Activated B cell treated with CpG ODN at 0.5 μM for 24 hours (primary cell): ENCODE measurements at places on chromosomes 7 and 10. TPM values are rescaled to one million over a fixed set of nuclear protein-coding genes. Genes with fewer than 3 reads are reported as not detected.

DNA sequence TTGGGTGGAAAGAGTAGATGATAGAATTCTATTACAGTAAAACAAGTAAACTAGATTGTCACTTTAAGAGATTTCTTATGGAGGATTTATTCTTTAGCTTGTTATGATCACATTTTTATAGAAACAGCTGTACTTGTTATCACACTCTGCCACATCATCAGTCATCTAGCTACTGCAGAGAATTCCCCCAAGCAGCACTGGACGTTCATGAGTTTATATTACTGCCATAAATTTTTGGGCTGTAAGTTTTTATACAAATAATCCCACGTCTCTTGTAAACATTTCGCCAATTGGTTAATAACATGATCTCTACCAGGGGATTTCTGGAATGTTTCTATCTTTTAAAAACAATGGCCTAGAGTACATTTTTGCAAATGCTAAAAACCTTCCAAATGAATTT is 238.8 kb downstream of the POLR1F start:
- no peak overlapping the region for H3K27ac ChIP-seq
- no peak overlapping the region for H3K4me3 ChIP-seq
- H3K36me3 ChIP-seq = no peaks in the 10 kb centered on the region
- H3K27me3 ChIP-seq = no peaks in the 10 kb centered on the region
- no peaks in the 10 kb centered on the region for H3K4me1 ChIP-seq

GRCh38 chr7:24912424-24912823 is 67.6 kb downstream of the OSBPL3 start:
- H3K4me1 ChIP-seq = peaks cover 65% of the 10 kb centered on the region
- H3K4me3 ChIP-seq = no peak overlapping the region
- H3K36me3 ChIP-seq = no peaks in the 10 kb centered on the region
- H3K27me3 ChIP-seq = no peaks in the 10 kb centered on the region
- no peak for DNase-seq

GRCh38 chr10:77156406-77156879 is 481.2 kb downstream of the KCNMA1 start:
- H3K4me3 ChIP-seq = no peak overlapping the region
- no peaks in the 10 kb centered on the region for H3K4me1 ChIP-seq
- no peaks in the 10 kb centered on the region for H3K36me3 ChIP-seq
- H3K27ac ChIP-seq = no peak overlapping the region
- DNase-seq = no peak

DNA sequence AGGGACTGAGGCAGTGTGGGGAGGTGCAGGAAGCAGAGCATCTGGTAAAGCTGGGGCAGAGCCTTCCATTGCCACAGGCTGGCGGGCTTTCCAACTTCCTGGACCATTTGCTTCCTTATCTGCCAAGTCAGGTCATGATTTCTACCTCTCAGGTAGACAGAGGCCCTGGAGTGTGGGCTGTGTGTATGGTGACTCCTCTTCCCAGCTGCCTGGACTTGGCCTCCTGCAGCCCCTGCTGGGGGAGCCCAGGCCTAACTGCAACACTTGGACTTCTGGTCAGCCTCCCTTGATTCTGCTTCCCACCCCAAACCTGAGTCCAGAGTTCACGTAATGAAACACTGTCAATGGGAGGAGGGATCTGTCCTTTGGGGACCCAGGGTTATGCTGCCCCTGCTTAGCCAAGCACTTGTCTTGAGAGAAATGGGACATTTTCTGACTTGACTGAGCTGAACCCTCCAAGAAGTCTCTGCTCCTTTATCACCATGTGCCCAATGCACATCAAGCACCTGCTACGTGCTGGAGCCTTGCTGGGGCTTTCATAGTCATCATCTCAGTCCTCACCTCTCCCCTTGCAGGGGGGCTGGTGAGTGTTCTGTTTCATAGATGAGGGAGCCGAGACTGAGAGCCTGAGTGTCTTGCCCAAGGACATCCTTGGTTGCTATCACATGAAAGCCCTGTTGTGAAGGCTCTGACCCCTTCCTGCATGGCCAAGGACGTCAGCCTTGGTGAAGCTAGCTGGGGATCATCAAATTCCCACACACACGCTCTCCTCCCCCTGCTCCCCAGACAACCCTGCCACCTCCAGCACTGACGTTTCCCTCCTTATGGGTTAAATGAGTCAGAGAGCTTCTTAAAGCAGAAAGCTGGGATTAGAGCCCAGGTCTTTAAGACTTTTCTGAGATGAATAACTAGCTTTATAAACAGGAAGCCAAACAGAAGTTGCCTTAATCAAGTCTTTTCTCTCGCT is 3.4 kb downstream of the CLEC2L start:
- H3K27ac ChIP-seq = no peak overlapping the region
- H3K36me3 ChIP-seq = no peaks in the 10 kb centered on the region
- no peaks in the 10 kb centered on the region for H3K4me1 ChIP-seq
- DNase-seq = no peak
- peaks cover 40% of the 10 kb centered on the region for H3K27me3 ChIP-seq

DNA sequence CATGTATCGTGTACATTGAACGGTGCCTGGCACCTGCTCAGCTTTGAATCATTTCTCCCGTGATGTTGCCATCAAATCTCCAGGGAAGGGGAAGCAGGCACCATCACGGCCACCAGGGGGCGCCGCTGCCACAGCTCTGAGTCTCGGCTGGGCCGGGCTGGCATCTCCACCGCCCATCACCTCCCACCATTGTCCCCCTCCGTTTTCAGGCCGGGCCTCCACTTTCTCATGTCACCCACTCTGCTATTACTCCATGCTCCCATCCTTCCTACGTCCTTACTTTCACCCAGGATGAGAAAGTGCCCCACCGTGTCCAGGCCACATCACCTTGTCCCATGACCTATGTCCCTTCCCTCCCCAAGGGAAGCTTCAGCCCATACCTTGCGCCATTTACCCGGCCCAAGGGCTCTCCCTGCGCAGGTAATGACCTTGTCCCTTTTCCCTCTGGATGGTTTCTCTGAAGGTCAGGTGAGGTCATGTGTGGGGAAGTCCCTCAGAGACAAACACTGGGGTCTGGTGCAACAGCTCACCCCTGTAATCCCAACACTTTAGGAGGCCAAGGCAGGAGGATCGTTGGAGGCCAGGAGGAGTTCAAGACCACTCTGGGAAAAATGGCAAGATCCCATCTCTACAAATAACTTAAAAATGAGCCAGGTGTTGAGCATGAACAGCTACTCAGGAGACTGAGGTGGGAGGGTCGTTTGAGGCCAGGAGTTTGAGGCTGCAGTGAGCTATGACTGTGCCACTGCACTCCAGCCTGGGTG is 31.8 kb upstream of the OCM2 start:
- peaks cover 20% of the 10 kb centered on the region for H3K27me3 ChIP-seq
- H3K4me3 ChIP-seq = no peak overlapping the region
- H3K36me3 ChIP-seq = no peaks in the 10 kb centered on the region
- H3K27ac ChIP-seq = no peak overlapping the region

GRCh38 chr7:95220328-95220727 is 104.0 kb downstream of the PON1 start:
- H3K4me1 ChIP-seq = no peaks in the 10 kb centered on the region
- no peaks in the 10 kb centered on the region for H3K36me3 ChIP-seq
- H3K27ac ChIP-seq = no peak overlapping the region
- no peak overlapping the region for H3K4me3 ChIP-seq
- no peak for DNase-seq

GRCh38 chr7:157477550-157478212 is 140.9 kb downstream of the DNAJB6 start:
- H3K4me1 ChIP-seq = no peaks in the 10 kb centered on the region
- no peak for DNase-seq
- H3K4me3 ChIP-seq = no peak overlapping the region
- H3K27me3 ChIP-seq = peaks cover 2% of the 10 kb centered on the region
- no peak overlapping the region for H3K27ac ChIP-seq
- no peaks in the 10 kb centered on the region for H3K36me3 ChIP-seq

- no peaks in the 10 kb centered on the region for H3K4me1 ChIP-seq
- H3K4me3 ChIP-seq = no peak overlapping the region
- H3K27ac ChIP-seq = no peak overlapping the region
- DNase-seq = no peak
Measured at GRCh38 chr7:156274557-156274956, 366.0 kb upstream of the RNF32 start.

DNA sequence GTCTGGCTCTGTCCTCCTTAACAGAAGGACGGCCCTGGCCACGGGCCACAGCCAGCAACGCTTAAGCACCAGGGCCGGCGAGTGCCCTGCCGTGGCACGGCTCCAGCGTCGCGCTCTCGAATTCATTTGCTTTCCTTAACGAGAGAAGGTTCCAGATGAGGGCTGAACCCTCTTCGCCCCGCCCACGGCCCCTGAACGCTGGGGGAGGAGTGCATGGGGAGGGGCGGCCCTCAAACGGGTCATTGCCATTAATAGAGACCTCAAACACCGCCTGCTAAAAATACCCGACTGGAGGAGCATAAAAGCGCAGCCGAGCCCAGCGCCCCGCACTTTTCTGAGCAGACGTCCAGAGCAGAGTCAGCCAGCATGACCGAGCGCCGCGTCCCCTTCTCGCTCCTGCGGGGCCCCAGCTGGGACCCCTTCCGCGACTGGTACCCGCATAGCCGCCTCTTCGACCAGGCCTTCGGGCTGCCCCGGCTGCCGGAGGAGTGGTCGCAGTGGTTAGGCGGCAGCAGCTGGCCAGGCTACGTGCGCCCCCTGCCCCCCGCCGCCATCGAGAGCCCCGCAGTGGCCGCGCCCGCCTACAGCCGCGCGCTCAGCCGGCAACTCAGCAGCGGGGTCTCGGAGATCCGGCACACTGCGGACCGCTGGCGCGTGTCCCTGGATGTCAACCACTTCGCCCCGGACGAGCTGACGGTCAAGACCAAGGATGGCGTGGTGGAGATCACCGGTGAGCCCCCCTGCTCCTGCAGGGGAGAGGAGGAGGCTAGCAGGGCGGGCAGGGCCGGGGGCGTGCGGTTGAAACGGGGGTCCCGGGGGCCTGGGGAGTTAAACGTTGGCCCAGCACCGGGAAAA is at the start of gene HSPB1:
HSPB1 (plus strand) TSS at position 327 of the 855 bp plus-strand sequence; CDS start at position 367, 40 bp downstream.
- DNase-seq = peak; percentile 65
- no peaks in the 10 kb centered on the region for H3K27me3 ChIP-seq
- peak within 1 kb of the TSS; percentile 81 for H3K27ac ChIP-seq
- no peaks in the 10 kb centered on the region for H3K36me3 ChIP-seq

DNA sequence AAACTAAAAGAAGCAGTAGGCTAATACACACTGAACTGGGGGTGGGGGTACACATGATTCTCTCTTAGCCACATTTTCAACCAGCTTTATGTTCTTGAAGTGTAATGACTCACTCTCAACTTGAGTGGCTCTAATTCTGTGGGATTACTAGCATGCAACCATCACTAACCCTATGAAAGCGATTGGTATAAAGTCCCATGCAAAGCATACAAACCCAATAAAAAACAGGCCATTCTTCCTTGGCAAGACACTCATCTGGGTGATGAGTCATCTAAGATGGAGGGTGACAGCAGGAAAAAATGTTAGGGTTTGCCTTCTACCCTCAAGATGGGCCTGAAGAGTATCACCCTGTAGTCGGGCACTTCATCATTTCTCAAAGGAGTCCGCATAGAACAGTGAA is 14.9 kb upstream of the PON3 start:
- H3K4me3 ChIP-seq = no peak overlapping the region
- H3K27ac ChIP-seq = no peak overlapping the region
- no peaks in the 10 kb centered on the region for H3K36me3 ChIP-seq
- DNase-seq = no peak
- no peaks in the 10 kb centered on the region for H3K4me1 ChIP-seq

Gene ALOX5
- total RNA-seq = 153 and 181 TPM in 2 replicates

Gene CRTAC1
- total RNA-seq = not detected in 2 replicates

Gene GPAM
- total RNA-seq = 8.6 and 10.2 TPM in 2 replicates

Gene TEX36
- total RNA-seq = not detected in 2 replicates

Gene CDK1
- 1.5 and 1.9 TPM in 2 replicates for total RNA-seq

Gene GTF2IRD1
- total RNA-seq = 0.67 and 1.6 TPM in 2 replicates

Gene SPDYE8
- not detected in 2 replicates for total RNA-seq
